ENCODE measurements at places on chromosomes 13 and 19.

- DNase-seq, result no peak
These were observed 84.6 kb downstream of the FRY start for GRCh38 chr13:32116210-32116609.

DNA sequence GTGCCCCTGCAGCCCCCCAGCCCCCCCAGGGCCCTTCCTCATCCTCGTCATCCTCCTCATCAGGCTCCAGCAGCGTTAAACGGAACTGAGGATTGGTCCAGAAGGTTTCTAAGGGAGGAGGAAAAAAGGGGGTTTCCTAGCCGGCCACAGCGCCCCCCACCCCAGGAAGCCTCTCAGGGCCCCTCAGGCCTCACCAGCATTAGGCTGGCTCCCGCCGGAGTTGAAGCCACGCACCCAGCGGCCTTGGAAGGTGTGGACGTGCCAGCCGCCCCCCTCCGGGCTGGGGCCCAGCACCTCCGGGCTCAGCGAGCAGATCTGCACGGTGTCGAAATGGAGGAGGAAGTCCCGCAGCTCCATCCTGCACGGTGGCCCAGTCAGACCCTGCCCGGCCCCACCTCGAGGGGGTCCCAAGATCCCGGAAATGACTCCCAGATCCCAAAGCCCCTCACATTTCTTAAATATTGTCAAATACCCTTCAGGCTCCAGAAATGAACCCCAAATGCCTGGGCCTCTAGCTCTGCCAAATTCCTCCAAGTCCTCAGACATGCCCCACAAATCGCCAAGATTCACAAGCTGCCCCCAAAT lies 6.9 kb downstream of the CAPN12 start:
- DNase-seq, result no peak

- no peak for DNase-seq
These were observed 149.6 kb downstream of the TEX29 start for GRCh38 chr13:111469916-111470506.

GRCh38 chr13:106105153-106105552 lies 430.3 kb downstream of the EFNB2 start:
- peak; percentile 78 for DNase-seq

- no peak for DNase-seq
These were observed 384.5 kb downstream of the IRS2 start for GRCh38 chr13:109401891-109402290.

- peak; percentile 39 for DNase-seq
These were observed 66.4 kb downstream of the KLF12 start for GRCh38 chr13:74067818-74068217.

- peak; percentile 87 for DNase-seq
These were observed 31.9 kb upstream of the FEM1A start for GRCh38 chr19:4759388-4760284.

GRCh38 chr13:41019011-41019487 lies at the start of gene ELF1:
Gene ELF1, minus strand, starts transcription at chr13:41019316. Its CDS starts 37,262 bp downstream, at chr13:40982054.
- DNase-seq, result peak; percentile 92

- no peak for DNase-seq
These were observed 37.4 kb downstream of the ZNF787 start for GRCh38 chr19:56083668-56084067.

- peak; percentile 19 for DNase-seq
These were observed 152.3 kb downstream of the TM9SF2 start for GRCh38 chr13:99653526-99653925.

DNA sequence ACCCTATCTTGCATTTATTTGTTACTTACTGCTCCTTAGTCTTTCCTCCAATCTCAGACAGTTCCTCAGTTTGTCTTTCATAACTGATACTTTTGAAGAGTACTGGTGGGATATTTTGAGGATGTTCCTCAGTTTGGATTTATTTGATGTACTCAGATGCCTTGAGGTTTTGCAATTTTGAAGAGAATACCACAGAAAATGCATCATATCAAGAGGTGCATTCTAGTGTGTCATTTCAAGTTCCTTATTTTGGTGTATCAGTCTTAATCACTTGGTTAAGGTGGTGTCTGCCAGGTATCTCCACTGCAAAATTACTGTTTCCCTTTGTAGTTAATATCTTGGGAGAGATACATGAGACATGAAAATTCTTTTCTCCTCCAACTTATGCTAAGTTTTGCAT lies 75.1 kb downstream of the URI1 start:
- no peak for DNase-seq

Measured in kidney tubule cell (primary cell).